ENCODE measurements at places on chromosomes 11 and 22. TPM values are rescaled to one million over a fixed set of nuclear protein-coding genes. Genes with fewer than 3 reads are reported as not detected.

DNA sequence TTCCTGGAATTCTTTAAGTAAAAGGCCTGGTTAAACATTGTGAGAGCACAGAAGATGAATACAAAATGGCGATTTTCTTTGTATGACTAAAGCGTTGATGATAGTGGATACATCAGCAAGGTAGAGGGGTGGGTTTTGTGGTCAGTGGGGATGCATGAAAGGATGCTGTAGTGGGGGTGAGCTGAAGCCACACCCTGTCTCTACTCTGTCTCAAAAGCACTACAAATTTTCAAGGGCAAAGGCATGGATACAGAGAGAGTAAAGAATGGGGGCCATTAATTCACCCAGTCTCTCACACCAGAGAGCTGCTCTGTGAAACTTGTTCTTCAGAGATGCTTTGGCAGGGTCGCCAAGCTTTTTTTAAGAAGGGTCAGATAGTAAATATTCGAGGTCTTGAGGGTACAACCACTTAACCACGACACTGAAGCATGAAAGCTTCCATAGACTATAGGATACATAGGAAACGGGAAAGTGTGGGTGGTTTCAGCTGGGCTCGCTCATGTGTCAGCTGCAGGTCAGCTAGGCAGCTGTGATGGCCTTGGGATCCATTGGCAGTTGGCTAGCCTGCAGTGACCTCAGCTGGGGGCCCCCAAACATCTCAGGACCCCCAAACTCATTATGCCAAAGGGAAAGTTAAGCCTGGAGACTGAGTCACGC lies 8.3 kb downstream of the TMEM138 start:
- no peak for DNase-seq

GRCh38 chr11:126359431-126360048 lies 4.1 kb downstream of the ST3GAL4 start:
- peak; percentile 49 for DNase-seq

- no peak for DNase-seq
Measured at GRCh38 chr11:32821517-32821916, 8.2 kb upstream of the PRRG4 start.

DNA sequence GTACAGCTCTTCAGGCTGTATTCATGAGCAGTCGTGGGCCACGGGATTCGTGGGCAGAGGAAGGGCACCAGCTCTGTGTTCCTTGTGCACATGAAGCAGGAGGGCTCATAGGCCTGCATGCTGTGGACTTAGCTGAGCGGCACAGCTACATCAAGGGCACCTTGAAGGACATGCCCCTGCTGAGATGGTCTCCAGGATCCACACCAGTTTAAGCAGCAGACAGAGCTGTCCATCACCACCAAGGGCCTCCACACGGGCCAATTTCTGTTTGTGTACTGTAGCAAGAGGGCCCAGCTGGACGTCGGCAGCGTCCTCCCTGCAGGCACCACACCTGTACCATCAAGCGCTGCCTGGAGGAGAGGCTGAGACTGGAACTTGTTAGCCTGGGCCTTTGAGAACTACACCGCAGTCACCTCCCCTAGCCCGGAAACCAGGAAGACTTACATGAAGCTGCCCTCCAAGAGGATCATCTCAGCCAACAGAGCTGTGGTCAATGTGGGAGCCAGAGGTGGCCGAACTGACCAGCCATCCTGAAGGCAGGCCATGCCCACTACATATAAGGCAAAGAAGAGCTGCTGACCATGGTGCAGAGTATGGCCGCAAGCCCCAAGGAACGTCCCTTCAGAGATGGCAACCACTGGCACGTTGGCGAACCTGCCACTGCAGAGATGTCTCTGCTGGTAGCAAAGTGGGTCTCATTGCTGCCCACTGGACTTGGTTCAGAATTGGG lies 32.7 kb upstream of the GNB1L start:
- DNase-seq = no peak

DNA sequence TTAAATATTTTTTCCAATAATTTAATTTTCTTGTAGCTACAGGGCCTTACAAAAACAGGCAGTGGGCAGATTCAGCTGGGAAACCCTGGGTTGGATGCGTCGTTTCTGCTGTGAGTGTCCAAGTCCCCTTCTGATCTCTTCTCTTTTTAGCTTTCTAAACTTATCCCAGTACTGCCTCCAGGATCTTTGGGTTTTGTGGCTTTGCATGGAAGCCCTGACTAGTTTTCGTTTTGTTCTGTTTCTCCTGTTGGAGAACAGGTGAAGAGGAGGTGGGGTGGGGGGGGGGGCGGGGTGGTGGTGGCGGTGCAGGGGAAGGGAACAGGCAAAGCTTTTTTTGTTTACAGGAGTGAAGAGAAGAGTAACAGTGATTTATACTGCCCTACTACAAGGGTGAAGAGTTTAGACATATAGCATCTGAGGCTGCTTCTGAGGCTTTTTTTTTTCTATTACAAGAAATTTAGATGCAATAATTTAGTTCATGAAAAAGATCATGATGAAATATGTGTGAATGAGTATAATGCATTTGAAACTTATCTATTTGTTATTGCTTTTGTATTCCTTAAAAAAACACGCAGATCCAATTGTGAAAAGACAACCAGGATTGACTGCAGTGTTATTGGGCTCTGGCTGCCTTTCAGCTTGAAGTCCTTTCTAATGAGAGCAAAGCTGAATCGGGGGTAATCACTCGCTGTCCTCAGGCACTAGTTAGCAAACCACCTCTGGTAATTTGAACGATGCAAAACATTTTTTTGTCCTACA lies 142.9 kb downstream of the NCAM1 start:
- DNase-seq = no peak

DNA sequence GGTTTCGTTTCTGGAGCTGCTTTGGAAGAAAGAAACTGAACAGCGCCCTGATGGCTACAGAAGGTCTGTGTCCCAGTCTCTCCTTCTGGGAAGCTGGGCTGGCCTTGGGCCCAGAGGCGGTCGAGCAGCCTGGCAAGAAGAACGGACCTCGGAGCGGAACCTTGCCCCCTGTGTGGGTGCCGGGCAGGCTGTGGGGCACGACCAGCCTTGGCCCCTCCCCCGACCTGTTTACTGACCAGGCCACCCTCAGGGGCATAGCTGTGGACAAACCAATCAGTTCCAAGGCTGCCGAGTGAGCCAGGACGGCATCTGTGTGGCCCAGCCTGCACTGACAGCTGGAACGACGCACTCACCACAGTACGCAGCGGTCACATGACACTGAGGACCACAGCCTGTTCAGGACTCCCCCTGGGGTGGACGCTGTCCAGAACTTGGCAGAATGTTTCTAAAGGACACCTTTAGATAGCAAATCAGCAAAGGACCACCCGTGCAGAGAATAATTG lies 7.2 kb downstream of the PIM3 start:
- DNase-seq = no peak

DNA sequence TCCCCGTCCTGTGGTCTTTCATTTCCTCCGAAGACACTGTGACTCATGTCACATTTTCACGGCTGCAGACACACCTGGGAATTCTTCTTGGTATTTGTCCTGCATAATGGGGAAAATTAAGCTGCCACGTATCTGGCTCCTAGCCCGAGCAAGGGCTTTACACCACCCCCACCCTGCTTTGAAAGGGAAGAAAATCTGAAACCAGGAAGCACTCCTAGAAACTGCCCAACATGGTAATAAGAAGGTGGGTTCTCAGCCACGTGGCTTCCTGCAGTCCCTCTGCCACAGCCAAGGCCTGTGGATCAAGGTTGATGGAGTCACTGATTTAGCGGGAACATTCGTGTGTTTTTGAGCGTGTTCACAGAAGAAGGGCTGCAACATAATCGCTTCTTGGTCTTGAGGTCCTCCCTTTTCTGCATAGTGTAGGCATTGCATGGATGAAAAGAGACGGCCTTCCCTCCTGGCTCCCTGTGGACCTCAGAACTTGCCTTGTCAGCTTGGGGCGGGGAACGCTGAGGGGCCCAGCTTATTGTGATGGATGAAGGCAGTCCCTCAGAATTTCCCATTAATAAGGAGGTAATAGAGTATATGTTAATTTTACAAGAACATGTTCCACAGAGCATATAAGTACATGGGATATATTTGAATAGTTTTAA lies 292.0 kb downstream of the NTM start:
- DNase-seq = no peak

DNA sequence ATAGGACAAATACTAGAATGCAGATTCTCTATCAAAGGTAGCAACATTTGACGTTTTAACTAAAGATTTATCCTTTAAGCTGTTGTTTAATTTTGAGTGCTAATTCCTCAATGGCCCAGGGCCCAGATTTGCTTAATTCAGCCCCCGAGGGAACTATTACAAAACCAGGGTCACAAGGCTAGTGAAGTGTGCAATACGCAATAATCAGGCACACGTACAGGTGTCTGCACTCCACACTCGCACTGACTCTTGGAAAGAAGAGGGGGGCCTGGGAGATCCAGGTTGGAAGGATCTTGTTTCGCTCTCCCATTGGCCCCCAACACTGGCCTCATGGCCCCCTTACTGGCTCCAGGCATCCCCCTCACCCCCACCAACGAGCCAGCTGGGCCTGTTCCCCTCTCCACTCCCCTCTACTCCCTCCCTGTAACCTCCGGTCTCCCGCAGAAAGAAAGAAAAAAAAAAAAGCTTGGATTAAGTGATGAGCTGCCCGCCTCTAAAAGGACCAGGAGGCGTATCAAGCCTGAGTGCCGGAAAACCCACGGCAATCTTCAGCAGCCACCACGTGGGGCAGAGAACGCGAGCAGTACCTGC lies 2.2 kb upstream of the KIRREL3 start:
- DNase-seq = no peak

GRCh38 chr11:17414317-17414737 lies 25.9 kb upstream of the KCNJ11 start:
- no peak for DNase-seq

DNA sequence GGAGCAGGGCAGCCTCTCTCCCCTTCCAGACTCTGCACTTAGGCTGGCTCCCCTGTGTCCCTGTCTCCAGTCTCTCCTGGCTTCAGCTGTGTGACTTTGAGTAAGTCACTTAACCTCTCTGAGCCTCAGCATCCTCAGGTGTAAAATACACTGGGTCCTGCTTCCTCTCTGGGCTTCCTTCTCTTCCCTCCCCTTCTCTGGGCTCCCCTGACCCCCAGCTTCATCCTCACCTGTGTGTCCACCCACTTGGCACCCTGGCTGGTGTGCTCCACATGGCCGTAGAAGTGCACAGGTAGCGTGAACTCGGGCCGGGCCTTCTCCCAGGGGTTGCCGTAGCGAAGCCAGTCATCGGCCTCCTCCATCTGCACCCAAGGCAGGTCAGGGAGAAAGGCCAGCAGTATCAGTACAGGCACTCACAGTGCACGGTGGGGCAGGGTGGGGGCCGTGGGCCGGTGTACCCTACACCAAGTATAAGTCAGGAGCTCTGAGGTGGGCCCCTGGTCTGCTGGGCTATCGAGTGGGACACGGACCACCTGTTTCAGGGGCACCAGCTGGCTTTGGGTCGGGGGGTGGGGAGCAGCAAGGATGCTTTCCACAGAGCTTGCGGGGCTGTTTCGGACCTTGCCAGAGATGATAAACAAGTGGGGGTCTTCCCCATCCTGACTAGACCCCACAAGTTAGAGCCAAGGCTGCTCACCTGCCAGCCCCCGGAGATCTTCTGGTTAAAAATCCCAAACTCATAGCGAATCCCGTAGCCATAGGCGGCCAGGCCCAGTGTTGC lies 2.0 kb downstream of the PYGM start:
- DNase-seq = no peak

DNA sequence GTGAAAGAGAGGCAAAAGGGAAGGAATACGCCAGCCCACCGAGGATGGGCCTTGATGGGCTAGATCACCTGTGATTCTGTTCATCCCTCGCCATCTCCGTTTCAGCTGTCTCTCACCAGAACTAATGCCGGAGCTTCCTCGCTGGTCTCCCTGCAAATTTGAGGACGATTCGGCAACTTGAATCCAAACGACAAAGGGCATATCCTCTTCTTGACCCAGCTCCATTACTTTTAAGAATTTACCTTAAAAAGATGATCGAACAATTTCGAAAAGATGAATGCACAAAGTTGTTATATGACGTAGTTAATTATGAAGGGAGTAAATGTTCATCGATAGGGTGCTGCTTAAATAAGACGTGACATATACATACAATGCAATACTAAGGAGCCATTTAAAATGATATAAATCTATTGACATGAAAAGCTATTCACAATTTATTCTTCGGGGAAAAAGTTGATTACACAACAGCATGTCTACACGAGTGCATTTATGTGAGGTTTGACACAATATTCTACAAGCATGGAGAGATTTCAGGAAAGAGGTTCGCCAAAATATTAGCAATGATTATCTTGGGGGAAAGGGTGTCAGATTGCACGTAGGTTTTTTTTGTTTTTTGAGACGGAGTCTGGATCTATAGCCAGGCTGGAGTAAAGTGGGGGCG lies 937 bp upstream of the FAM168A start:
- DNase-seq = no peak

GRCh38 chr11:109677876-109678275 lies 255.9 kb downstream of the C11orf87 start:
- DNase-seq = no peak

- DNase-seq = peak; percentile 36
Measured at GRCh38 chr22:17120711-17121232, 388 bp downstream of the TMEM121B start.

- DNase-seq = no peak
Measured at GRCh38 chr22:28222976-28223745, 304.1 kb upstream of the PITPNB start.

The KRTAP5-2 gene
- not detected for total RNA-seq

DNA sequence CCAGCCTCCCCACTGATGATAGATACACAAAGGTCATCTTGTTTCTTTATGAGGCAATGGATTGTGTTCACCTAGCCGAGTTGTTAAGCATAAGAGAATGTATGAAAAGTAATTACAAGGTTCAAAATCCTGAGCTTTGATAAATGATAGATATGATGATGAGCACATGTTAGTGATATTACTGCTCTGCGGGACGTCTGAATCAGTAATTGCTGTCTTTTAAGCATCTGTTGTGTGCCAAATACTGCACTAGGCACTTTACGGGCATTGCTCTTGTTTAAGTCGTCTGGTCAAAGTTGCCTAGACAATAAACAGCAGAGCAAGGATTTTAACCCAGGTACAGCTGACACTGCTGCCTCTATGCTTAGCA lies 559 bp upstream of the RNF141 start:
- DNase-seq = no peak

DNA sequence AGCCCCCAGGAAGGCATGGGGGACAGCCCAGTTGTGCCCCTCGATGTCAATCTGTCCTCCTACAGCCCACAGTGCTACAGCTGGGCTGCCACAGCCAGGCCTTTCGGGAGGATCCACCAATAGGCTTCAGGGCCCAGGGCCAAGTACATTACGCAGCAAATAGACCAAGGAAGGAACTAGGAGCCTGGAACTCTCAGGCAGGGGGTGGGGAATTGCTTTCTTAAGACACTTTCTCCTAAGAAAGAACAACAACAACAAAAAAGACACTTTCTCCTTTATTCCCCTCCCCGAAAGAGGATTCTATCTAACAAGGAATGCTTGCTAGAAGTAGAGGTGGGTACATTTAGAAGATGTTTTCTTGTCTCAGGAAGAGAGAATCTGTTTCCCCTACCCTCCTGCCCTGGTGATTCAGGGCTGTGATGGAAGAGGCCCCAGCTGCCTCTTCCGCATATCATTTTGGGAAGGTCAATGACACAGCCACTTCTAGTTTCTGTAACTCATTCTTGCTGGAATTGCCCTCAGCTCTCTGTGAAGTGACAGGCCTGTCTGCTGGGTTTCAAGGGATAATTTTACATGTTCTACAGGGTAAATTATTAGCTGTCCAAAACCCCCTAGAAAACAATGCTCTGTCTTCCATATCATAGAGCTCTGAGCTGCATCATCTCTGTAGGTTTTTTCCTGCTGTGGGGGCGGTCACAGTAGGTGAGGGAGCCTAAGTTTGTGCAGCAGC lies 6.0 kb upstream of the MALAT1 start:
- peak; percentile 68 for DNase-seq

Measured in K562 (cell line).